Esophagus squamous epithelium (tissue), 5 donors: ENCODE measurements at places on chromosomes 3 and 15.

GRCh38 chr3:112459750-112460149, 39.5 kb downstream of the BTLA start:
- DNase-seq, result no peak

GRCh38 chr3:25432176-25432720, 4.2 kb downstream of the RARB start:
- no peak for DNase-seq

DNA sequence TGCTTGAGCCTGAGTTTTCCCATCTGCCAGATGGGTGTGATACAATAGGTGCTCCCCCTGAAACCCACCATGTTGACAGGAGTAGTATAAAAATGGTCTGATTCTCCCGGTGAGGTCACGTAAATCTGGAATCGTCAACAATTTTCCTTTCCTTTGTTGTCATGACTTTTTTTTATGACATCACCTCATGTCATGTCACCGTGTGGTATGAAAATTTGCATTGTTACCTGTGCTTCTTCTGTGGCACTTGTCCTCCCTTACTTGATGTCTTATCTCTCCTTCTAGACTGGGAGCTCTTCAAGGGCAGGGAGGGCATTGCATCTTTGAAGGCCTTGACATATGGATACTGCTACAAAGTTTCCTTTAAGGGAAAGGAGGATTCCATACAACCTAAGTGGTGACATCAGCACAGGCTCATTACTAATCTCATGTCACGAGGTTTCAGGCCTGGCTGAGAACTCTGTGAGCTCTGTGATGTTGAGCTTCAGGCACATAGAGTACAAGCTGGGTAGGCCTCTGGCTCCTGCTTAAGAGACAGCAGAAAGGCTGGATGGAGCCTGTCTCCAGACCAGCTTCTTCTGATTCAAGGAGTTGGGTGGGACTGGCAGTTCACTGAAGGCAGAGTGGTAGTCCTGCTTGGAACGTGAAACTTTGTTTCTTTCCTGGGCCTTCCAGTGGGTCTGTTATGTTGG, 66.3 kb downstream of the LPP start:
- DNase-seq, result no peak

- DNase-seq, result no peak
Observed at GRCh38 chr3:52645549-52645948, 40.2 kb downstream of the PBRM1 start.

GRCh38 chr3:178003756-178004155, 532.5 kb upstream of the KCNMB2 start:
- DNase-seq, result no peak

GRCh38 chr3:152054315-152054714, 180.9 kb downstream of the SUCNR1 start:
- DNase-seq, result no peak

DNA sequence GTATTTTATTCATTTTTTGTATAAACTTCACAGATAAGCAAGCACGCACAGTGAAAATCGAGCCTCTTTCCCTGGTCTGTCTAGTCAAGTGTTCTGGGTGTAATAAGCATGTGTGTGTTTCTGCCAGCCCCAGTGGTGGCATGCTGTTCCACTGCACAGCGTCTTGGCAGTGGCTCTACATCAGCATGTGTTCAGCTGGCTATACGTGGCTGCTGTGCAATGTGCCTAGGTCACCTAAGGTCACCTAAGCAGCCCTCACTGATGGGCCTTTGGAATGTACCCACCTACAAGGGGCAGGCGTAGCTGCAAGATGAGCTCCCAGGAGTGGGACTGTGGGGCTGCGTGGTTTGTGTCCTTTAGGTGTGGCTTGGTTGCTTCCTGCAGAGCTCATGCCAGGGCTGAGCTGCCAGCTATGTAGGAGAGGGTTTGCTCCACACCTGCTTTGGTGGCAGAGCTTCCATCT, 4.9 kb downstream of the LIMD1 start:
- no peak for DNase-seq

GRCh38 chr15:64686130-64686735, 89.2 kb downstream of the RBPMS2 start:
- no peak for DNase-seq

- DNase-seq, result no peak
Observed at GRCh38 chr15:28934645-28935044, 48.9 kb downstream of the APBA2 start.

DNA sequence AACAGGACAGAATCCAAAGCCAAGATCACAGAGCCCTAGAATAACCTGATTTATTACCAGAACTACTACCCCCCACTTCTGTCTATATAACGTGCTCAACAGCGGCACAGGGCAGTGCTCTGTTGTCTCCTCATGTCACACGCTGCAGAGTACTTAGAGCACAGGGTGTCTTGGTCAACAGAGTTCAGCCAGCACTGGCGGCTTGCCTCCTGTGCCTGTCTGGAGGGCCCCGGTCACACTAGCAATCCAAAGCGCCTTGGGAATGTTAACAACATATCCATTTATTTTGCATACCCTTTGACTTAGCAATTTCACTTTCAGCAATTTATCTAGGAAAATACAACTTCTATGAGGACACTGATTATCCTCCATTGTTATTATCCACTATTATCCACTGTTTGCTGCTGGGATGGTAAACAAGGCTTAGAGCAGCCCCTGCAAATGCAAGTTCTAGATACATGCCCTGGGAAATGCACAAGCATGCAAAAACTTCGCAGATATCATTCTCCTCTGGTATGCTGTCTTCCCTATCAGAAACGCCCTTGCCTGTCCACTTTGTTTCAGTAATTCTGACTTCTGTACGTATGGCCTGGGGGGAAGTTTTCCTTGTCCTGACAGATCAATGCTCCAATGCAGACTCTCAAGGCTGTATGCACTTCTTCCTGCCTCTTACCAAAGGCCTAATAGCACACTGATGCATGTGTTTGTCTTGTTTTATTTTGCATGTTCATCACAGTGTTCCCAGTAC, 86.2 kb upstream of the OCA2 start:
- DNase-seq, result no peak

DNA sequence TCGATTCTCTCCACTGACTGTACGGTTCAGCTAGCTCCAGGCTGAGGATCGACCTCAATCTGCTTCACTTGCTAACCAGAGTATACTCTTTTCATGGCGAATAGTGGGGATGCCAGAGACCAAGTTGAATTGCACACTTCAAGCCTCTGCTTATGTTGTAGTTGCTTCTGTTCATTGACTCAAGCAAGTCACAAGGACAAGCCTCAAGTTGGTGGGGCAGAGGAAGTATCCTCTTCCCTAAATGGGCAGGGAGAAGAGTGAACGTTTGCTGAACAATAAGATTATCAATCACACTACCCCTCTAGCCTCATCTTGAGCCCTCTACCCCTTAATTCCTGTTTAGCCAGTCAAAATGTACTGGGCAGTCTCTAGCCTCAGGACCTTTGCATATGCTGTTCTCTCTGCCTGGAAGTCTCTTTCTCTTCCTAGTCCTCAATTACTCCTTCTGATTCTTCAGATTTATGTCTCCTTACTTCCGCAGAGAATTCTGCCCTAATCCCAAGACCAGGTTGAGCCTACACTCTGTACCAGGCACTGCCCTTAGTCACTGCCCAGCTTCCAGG, 390.4 kb upstream of the PROK2 start:
- DNase-seq, result no peak

- no peak for DNase-seq
Observed at GRCh38 chr3:23726811-23727548, 78.8 kb upstream of the UBE2E1 start.

GRCh38 chr3:167728176-167728575, 6.5 kb downstream of the PDCD10 start:
- DNase-seq, result no peak

DNA sequence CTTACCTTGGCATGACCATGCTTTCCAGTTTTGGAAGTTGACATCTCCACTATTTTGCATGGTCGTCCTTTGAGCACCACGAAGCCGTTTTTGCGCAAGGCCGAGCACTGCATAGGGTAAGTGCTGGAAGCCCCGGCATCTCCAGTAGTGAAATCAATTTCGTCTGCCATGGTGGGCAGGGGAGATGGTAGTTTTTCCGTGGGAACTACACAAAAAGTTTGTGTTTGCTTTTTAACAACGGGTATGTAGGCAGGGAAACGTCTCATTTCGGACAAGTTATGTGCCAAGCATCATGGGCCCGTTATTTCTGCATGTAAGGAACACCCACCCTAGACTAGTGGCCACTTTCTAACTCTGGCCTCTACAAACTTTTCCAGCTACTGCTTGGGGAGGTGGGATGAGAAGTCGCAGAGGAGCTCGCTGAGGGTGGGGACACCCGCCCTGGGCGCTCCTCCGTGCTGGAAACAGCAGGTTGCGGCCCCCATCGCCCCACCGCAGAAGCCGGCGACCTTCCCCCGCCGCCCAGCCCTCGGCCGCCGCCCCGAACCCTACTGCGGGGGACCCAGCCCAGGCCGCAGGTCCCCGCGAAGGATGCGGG, 701 bp downstream of the EIF5A2 start:
- DNase-seq, result no peak

DNA sequence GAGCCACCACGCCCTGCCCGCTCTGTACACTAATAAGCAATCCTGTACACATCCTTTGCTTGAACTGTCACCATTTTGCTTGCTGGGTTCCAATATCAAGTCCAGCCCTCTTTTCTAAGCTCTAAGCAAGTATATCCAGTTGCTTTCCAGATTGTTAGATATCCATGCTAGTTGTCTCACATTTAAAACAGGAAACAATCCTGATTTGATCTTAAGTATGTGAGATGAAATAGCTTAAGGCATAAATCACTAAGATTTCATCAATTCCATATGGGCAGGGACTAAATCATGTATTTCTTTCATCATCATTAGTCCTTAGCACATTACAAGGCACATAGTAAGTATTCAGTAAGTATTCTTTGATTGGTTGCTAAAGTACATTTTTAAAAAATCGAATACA, 16.2 kb downstream of the ATP11B start:
- no peak for DNase-seq

GRCh38 chr3:54437271-54437670, 314.9 kb downstream of the CACNA2D3 start:
- DNase-seq, result no peak

DNA sequence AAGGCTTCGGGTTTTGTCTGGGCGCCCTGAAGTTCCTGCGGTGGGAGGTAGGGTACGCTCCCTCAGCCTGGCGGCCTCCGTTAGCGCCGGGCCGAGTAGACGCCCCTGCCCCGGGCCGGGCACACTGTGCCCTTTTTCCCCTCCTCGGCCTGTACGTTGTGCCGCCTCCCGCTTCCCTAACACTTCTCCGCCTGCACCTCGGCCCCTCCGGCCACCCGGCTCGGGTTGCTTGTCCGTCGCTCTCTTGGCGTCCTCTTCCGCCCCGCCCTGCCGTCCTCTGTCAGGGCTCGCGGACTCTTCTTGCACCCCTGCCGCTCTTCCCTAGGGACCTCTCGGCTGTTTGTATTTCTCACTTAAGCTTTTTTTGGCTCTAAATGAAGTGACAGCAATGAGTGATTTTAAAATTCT, 384 bp downstream of the KNL1 start:
- DNase-seq, result no peak

- no peak for DNase-seq
Observed at GRCh38 chr3:80238152-80238551, 470.4 kb upstream of the ROBO1 start.

DNA sequence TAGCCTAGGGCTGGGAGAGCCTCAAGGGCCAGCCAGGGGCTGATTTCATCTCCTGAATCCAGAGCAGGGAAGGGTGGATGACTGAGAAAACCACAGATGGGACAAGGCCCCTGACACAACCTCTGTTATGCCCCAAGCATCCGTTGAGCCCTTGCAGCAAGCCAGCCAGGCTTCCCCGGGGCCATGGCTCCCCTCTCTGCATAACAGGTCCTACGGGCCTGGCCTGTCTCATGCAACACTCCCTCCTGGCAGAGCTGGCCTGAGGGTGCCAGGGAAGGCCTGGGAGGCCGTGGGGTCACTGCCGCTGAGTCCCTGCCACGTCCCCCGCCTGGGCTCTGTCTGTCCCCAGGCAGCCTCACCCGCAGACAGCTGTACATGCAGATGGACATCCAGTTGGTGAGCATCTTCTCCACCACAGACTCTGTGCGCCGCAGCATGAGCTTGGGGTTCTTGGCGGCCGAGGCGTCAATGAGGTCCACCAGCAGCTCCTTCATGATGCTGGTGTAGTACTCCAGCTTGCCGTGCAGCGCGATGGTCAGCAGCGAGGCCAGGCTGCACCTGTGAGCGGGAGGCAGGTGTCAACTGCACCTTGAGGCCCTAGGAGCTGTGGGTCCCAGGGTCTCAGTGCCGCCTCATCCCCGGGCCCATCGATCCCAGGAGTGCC, 22.1 kb downstream of the H1-8 start:
- DNase-seq, result no peak

DNA sequence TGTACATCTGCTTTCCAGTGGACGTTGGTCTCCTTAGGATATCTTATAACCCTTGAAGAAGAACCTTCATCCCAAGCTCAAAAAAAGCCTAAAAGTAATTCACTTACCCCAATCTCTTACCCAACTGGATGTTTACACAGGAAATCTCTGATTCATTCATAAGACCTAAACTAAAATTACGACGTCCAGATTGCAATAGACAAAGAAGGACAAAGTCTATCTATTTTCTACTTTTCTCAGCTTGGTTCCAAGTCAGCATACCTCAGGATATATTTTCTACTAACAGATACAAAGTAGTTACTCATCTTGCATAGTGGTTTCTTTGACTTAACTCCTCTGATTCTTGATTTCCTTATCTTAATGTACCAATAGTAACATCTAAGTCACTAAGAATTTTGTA, 669.9 kb downstream of the OTOL1 start:
- no peak for DNase-seq

DNA sequence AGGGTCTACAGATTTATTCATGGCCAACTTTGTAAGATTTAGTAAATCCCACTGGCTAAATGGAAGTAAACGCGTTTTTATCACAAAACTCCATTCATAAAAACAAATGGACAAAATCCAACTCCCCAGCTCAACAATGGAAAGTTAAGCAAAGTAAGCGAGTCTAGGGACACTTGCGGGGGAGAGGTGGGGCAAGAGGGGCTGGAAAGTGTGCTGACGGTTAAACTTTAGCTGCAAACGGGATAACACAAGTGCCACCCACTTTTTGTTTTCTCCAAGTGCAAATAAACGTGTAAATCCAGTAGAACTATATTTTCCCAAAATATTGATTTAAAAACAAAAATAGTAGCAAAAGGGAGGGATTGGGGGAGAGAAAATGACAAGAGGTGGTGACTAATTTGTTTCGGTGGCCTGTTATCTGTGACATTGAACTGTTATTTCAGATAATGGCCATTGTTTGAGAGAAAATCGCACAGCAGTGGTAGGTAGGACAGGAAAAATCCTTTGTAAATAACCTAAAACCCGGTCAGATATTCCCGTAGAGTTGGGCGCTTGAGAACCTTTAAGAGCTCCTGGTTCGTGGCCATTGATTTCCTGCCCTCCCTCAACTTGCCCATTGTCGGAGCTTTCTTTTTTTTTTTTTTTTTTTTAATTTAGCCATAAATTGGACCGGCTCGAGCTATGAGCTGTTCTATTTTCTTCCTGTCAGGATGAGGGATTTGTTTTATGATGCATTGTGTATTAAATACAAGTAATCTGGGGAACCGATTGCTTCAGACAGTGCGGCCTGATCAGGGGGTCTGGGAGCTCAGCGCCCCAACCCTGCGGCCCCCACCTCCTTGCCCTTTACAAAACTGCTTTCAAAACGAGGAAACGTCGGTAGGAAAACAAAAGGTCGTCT, 514.8 kb downstream of the MECOM start:
- no peak for DNase-seq

- no peak for DNase-seq
Observed at GRCh38 chr15:81747482-81747881, 298.3 kb downstream of the MEX3B start.

- no peak for DNase-seq
Observed at GRCh38 chr3:155131104-155131503, 51.0 kb downstream of the MME start.
